Stimulated activated CD4-positive, alpha-beta T cell treated with anti-CD3 and anti-CD28 coated beads, Interleukin-1b, Interleukin-23, amount 100 ng/mL, for 1 hour (primary cell): ENCODE measurements at places on chromosomes 2 and 18.

DNA sequence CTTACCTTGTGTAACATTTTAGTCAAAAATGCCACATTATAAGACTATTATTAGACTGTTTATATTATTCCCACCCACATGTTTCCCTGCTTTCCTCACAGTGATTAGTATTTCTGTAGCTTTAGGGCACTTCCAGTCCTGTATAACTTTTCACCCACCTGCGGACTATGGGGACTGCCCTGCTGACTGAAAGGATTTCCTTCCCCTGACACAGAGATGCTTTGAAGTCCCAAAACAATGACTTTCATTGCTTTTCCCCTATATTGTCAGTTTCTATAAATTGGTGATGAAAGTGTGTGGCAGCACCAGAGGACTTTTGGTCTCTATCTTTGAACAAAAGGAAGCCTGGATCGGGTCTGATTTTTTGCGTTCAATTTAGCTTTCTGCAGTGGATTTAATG is 59.0 kb upstream of the OTX1 start:
- DNase-seq: no peak

DNA sequence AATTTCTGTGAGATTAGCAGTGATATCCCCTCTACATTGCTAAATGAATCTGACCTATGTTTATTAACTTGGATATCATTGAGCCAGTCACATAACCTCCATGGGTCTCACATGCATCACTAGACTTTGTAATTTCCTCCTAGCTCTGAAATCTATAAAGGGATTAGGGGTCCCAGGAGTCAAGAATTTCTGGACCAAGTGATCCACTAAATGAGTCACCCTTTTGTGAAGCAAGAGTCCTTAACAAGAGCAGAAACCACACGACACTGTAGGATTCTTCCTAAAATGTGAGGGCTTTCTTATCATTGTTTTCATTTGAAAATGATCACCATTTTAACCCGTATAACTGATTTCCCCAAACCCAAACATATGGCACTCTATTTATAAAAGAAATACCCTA is 90.3 kb downstream of the DHRS9 start:
- DNase-seq: no peak

DNA sequence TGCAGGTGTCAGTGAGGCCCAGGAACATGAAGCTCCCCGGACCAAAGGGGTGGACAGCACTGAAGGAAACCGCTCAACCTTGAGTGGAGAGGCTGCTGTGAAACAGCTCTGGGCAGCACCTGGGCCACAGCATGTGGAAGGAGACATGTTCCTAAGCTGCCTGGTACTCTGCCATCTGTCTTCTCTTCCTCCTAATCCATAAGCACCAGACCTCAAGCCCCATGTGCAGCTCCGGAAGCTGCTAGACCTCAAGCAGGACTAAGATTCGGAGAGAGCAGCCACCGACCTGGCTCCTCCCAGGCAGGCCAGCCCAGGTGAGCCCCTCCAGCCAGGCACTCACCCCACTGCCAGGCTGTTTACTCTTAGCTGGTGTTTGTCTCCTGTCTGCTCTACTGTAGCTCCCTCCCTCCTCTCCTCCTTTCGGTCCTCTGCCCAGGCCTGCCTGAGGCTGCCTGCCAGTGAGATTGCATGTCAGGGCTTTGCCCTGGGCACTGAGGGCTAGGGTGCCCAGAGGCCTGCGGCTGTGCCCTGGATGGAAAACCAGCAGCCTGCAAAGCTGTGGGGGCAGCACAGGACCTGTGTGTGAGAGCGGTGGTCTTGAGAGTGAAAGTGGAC is 53.7 kb downstream of the BCL11A start:
- no peak for DNase-seq

DNA sequence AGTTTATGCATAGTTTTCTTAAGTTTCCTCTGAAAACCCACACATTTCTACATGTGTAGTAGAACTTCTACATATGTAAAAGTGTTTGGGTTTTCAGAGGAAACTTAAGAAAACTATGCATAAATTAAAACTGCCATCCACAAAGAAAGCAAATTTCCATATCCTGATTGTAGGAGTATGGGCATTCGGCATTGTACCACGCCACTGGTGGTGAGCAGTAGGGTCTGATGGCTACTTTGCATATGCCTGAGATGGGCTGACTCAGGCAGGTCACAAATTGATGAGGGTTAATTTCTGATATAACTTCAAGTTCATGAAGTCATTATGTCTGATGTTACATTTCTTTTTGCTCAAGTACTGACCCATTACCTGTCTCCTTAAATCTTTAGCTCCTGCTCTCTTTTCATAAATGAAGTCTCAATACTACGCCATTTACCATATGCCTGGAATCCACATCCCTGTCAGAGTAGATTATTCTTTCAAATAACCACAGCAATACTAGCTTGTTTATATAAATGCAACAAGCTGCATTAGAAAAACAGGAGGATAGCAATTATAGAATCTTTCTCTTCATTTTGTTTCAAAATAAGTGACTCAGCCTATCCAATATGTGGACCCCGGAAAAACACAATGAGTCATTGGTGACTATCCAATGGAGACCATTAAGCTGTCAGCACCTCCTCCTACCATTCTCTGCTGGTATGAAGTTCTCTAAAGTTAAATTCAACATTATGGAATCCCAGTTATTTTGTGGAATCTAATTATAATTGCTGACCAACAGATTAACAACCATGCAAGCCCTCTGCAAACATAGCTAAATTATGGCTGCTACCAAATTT is 355.2 kb upstream of the UBE2E3 start:
- DNase-seq: no peak

DNA sequence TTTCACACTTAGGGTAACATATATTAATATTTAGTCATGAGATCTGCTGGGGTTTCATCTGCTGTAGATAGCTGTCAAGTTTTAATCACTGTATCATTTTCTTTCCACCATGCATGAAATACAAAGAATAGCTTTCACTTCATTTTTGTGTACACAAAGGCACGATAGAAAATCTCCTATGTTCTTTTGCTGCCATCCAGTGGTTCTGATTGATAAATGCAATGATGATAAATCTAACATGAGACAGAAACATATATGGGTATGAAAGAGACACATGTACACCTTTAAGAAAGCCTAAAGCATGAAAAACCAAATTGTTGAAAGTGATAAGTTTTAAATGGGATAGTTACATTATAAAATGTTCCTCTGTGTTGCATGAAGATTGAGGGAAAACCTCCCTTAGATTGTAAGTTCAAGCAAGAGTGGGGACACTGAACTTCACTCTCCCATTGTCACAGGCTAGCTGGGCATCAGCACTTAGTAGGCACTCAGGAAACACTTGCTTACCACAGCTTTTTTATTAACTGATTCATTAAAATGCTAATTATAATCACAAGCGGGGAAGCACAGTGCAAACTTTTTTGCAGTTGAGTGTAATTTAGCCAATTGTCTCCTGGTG is 31.2 kb downstream of the C1D start:
- no peak for DNase-seq
